Effector CD4-positive, alpha-beta T cell (primary cell): ENCODE measurements at places on chromosomes 1 and 21.

DNA sequence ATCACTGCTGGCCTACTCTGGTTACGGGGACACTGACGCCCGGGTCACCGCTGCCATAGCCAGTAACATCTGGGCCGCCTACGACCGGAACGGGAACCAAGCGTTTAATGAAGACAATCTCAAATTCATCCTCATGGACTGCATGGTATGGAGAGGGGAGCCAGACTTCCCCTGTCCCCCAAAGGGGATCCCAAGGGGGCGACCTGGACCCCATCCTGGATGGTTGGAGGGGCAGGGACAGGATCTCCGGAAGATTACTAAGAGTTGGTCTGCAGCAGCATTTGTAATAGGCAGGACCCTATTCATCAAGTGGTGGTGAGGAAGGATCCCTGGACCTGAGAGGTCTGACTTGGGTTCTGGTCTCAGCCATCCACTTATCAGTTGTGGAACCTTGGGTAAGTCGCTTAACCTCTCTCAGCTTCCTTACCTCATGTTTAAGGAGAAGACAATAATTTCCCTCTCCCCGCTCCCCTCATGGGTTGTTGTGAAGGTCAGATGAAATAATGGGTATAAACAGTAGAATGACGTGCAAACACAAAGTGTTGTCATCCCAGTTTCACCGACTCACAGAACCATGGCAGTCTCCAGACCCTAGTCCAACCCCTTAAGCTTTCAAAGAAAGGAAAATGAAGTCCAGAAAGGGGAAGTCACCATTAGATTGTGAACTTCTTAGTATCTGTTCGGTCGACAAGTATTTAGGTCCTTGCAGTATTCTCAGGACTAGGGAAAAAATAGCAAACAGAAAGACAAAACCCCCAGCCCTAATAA is 883 bp downstream of the LAMTOR2 start:
- DNase-seq: no peak

- no peak for DNase-seq
These were observed 4.1 kb downstream of the SEMA4A start for GRCh38 chr1:156157506-156157905.

DNA sequence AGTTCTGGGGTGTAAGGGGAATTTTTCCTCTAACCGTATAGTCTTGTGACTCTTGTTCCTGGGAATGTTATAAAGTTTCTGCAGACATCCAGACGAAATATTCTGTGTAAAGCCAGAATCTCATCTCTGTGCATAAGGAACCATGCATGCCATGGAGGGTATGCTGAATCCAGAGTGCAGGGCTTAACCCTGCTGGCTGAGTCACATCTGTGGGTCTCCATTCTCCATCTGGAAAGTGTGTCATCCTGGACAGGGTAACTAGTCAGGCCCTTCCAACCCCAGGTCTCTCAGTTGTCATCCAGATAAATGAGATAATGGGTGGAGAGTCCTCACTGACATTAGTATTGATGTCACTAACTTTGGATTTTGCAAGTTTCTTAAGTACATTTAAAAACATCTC is 48.8 kb downstream of the ATP5PO start:
- no peak for DNase-seq

DNA sequence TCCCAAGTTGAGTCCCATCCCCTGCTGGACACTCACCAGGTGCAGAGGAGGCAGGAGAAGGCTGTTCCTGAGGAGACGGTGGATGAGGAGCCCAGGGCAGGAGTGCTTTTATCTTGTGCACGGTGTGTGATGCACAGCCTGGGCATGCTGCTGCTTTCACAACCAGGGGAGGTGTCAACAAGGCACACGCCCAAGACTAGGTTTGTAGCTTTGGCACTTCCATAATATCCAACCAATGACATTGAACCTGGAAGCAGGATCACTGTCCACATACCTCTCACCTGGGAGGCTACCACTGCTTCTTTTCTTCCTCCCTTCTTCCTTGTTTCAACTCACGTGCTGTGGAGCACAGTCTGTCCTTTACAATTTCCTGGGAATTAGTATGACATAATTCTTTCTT is at the start of gene LCE3D:
TSS of gene LCE3D (minus strand) at position 84 of the 400 bp plus-strand sequence. CDS start 580 bp downstream, outside the sequence.
- DNase-seq: no peak

DNA sequence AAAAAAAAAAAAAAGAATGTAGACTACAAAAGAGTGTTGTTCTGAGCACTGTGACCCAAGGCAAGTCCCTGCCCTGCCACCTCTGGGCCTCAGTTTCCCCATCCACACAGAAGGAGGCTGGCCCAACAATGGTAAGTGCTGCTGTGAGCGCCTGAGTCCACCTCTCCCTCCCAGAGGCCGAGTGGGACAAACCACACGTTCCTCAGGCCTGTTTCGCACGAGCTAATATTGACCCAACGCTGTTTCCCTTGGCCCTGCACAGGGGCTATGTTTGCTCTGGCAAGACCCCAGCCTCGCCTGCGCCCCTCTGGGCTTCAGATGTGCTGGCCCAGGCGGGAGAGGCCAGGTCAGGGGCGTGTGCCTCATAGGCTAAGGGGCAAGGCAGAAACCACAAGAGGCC is 12.6 kb upstream of the LAPTM5 start:
- DNase-seq: no peak

DNA sequence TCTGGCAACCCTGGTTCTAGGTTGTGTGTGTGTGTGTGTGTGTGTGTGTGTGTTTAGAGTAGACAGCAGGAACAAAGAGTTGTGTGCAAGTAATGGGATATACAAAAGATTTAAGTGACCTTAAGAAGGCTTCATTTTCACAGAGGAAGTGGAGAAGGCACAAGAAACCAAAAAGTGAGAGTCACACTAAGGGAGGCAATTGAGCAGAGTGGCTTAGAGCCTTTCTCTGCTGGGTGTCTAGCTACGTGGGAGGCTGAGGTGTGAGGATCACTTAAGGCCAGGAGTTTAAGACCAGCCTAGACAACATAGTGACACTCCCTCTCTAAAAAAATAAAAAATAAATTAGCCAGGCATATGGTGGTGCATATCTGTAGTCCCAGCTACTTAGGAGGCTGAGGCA is 44.4 kb upstream of the HAO2 start:
- no peak for DNase-seq
